ENCODE measurements at places on chromosomes 3 and 15.

GRCh38 chr3:44198284-44199269 lies 43.1 kb upstream of the TOPAZ1 start:
- DNase-seq: peak; percentile 44

DNA sequence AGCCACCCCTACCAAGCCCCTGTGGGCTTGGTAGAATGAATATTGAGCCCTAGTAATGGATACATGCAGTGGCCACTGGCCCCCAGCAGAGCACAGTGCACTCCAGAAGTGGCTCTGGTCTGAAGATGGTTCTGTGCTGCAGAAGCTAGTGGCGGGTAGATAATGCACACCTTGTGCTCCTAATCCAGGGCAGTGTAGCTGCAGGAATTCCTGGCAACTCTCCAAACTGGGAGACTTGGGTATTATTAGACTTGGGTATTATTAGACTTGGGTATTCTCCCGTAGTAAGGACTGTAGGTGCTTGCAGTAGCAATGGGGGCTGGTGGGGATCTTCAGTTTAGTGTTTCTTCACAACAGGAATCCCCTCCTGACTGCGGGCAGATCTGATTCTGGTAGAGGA lies 34.7 kb downstream of the NUSAP1 start:
- no peak for DNase-seq

DNA sequence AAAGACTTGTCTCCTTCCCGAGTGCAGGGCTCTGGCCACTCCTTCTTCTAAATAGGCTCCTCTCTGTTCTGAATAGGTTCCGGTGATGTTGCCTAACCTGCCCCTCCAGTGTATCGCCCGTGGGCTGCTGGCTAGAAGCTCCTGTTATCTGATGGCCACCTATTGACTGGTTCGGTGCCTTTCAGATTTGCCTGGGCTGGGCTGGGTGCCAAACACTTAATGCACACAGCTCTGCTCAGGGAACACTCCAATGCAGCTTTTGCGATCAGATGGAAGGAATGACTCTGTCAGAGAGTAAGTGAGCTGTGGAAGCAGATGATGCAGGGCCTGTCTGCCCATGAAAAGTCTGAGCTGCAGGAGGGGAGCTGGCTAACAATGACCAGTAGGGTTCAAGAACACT lies 112.9 kb downstream of the CORO2B start:
- no peak for DNase-seq

DNA sequence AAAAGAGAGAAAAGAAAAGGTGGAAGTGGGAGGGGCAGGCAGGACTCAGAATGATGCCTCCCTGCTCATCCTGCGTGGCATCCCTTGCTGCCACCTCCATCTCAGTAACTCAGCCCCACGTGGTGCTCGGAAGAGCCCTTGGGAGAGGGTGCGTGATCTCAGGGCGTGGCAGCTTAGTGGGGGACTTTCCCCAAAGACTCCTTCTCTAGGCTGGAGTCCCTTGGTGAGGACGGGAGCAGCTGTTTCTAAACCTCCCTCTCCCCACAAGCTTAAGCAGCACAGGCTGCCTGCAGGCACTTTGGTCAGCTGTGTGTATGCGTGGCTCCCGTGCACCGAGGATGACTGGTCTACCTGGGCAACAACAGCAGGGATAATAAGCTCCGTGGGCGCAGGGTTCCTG lies 7.4 kb upstream of the ANPEP start:
- DNase-seq: no peak

GRCh38 chr15:38554354-38554753 lies 10.3 kb downstream of the RASGRP1 start:
- no peak for DNase-seq

GRCh38 chr15:87154761-87155160 lies 1075.1 kb downstream of the AGBL1 start:
- no peak for DNase-seq

- no peak for DNase-seq
Measured at GRCh38 chr15:65337436-65338070, 33.1 kb downstream of the RNU5B-1 start.

- DNase-seq: no peak
Measured at GRCh38 chr15:99021027-99021627, 13.5 kb upstream of the PGPEP1L start.

GRCh38 chr3:136008732-136009470 lies 43.4 kb downstream of the PPP2R3A start:
- DNase-seq: no peak

DNA sequence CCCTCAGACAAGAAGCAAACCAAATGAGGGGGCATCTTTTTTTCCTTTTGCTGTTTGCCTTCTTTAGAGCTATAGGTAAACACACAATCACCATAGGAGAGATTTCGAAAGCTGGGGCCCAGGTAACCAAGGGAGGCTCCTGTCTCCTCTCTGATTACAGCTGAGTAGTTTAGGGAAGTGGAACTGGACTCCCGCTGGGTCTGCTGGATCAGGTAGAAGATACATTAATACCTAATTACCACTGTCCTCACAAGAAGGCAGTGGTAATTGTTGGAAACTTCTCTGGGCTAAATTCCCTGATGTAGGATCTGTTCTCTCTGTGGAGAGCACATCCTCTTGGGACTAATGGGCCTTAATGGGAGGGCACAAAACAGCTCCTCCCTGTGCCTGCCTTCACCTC lies 32.7 kb downstream of the HDC start:
- DNase-seq: no peak

- DNase-seq: no peak
Measured at GRCh38 chr3:72158639-72159326, 373.8 kb upstream of the PROK2 start.

DNA sequence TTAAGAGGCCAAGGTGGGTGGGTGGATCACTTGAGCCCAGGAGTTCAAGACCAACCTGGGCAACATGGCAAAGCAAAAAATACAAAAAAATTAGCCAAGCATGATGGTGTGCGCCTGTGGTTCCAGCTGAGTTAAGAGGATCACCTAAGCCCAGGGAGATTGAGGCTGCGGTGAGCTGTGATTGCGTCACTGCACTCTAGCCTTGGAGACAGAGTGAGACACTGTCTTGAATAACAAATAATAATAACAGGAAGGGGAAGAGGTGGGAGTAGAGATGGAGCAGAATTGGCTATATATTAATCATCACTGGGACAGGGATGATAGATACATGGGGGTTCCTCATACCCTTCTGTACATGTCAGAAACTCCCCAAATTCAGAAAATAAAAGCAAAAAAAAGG lies 23.8 kb upstream of the NMB start:
- peak; percentile 6 for DNase-seq

DNA sequence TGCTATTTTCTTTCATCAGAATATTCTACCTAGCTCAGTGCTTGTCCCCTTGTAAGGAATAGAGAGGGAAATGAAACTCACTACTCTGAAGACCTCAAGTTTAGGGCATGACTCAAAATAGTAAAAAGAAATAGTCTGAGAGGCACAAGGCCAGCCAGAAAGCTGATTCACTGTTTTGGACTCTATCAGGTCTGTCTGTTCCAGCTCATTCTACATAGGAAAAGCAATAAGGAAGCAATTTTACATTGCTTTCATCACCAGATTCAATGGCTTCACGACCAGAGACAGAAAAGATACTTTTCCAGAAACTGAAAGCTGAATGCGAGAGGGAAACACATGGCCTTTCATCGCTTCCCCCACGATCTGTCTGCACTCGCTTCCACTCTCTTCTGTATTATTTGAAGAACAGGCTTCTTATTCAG lies 276.0 kb downstream of the GBE1 start:
- DNase-seq: peak; percentile 77

DNA sequence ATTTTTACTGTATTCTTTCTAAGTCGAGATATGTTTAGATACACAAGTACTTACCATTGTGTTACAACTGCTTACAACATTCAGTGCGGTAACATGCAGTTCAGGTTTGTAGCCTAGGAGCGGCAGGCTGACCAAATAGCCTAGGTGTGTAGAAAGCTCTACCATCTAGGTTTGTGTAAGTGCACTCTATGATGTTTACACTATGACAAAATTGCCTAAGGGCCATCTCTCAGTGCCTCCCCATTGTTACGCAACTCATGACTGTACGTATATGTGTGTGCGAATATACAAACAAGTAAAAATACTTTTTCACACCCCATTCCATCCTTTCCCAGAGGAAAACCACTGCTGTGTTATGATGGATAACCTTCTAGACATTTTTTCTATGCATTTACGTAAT lies 44.3 kb downstream of the PXYLP1 start:
- DNase-seq: peak; percentile 38

GRCh38 chr3:127663151-127663550 lies 9.6 kb upstream of the ABTB1 start:
- no peak for DNase-seq

GRCh38 chr3:124137216-124137615 lies 145.3 kb upstream of the ROPN1 start:
- DNase-seq: no peak

DNA sequence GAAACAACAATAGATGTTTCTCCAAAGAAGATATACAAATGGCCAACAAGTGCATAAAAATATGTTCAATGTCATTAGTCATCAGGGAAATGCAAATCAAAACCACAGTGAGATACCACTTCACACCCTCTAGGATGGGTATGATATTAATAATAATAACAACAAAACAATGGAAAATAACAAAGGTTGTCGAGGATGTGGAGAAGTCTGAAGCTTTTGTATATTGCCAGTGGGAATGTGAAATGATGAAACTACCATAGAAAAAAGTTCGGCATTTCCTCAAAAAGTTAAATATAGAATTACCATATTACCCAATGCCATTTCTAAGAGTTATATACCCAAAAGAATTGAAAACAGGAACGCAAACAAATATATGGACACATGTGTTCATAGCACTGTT lies 10.8 kb downstream of the BHLHE40 start:
- DNase-seq: peak; percentile 50

DNA sequence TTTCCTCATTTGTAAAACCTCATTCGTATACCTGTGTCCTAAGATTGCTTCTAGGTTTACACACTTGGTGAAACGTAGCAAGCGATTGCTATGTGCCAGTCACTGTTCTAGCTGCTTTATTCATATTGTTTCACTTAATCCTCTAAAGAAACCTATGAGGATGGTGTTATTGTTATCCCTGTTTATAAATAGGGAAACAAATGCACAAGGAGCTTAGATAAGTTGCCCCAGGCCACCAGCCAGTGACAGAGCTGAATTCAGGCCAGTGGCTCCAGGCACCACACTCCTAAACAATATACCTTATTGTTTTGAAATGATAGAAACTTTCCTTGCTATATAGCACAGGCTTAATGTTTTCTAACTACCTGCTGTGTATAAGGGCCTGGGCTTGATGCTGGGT lies 44.0 kb downstream of the LPP start:
- no peak for DNase-seq

DNA sequence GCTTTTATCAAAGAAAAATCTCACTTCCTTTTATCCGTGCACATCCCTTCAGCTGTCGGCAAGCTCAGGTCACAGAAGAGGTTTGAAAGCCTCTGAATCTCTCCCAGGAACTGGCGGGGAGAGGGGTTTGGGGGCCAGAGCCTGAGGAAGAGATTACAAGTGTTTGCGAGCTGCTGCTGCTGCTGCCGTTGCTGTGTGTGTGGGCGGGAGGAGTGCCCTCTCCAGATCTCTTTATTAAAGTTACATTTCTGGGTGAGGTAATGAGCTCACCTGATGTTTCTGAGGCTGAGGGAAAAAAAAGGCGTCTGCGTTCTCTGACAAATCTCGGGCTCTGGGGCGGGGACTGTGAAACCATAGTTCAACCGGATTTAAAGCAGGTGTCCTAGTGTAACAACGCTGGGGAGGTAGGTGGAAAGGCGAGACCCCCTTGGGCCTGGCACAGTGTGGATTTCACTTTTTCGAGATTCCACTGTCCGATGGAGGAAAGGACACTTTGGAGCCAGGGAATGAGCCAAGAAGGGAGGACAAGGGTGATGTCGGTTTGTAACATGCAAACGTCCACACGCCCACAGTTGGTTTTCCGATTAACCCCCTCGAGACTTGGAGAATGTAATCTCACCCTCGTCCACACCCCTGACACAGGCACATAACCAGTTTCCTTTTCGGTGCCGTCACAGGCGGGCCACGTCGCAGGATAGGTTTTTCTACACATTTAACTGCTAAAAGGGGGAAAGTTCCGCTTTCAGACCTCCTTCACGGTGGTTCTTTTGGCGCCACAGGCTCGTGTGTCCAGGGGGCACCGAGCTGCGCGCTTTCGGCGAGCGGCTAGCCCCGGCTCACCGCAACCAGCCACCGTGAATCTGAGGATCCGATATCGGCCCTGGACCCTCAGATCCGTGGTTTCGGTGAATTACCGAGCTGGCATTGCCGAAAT lies 2.1 kb downstream of the ALCAM start:
- DNase-seq: peak; percentile 61

GRCh38 chr3:122621112-122621511 lies 43.7 kb downstream of the PARP15 start:
- DNase-seq: no peak

Data from fibroblast of gingiva (primary cell).